ENCODE measurements at places on chromosomes 3 and 15. TPM values are rescaled to one million over a fixed set of nuclear protein-coding genes. Genes with fewer than 3 reads are reported as not detected.

DNA sequence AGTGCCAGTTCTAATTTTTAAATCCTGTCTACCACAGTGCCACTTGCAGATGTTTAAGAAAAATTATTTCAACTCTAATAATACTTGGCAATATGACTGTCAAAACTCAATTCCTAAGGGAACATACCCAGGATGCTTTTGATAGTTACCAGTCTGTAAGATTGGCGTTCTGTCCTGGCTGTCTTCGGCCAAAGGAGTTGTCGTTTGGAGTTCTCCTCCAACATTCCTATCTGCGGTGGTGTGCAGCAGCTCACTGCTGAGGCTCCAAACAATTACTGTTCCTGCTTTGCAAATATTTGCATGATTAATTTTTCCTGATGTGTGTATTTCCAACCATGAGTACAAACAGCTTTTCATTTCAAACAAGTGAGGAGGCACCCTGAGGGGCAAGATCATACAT lies 330.8 kb upstream of the DPH6 start:
- H3K27me3 ChIP-seq = no peaks in the 10 kb centered on the region
- H3K4me3 ChIP-seq = no peak overlapping the region
- H3K36me3 ChIP-seq = no peaks in the 10 kb centered on the region
- DNase-seq = no peak

GRCh38 chr15:93025625-93025982 lies 63.4 kb downstream of the RGMA start:
- H3K27ac ChIP-seq = no peak overlapping the region
- peaks cover 57% of the 10 kb centered on the region for H3K36me3 ChIP-seq
- DNase-seq = no peak
- no peaks in the 10 kb centered on the region for H3K27me3 ChIP-seq
- no peak overlapping the region for H3K4me3 ChIP-seq

DNA sequence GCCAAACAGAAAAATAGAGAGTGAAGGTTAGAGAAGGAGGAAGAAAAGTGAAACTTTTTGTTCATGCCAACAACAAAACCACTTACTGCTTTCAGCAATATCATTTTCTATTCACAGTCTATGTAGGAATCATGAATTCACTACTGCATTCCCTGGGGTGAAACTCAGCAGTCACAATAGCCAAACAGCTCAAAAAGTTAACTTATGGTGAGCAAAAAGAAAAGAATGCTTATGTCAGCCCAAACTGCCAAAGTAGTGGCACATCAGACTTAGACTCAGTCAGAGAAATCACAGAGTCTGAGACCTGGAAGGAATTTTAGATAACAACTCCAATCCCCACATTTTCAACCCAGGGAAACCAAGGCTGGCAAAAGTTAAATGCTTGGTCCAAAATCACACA lies 238.7 kb upstream of the TMCO5A start:
- H3K4me1 ChIP-seq = no peaks in the 10 kb centered on the region
- no peak overlapping the region for H3K4me3 ChIP-seq
- no peaks in the 10 kb centered on the region for H3K27me3 ChIP-seq
- no peaks in the 10 kb centered on the region for H3K36me3 ChIP-seq

DNA sequence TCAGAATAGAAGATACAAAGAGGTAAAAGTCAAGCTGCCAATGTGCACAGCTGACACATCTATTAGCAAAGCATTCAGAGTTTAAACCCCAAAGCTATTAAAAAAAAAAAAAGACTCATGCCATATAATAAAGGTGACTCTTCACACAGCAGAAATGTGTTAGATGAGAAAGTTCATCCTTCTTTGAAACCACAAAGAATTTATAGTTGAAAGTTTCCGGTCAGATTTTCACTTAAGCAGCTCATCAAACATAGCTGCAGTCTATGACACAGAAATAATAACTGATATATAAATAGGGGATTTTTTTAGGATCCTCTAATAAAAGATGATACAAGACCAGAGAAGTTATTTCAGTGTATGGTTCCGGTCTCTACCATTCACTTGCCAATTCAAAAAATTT lies 76.6 kb downstream of the WWTR1 start:
- no peak overlapping the region for H3K4me3 ChIP-seq
- H3K4me1 ChIP-seq = peaks cover 45% of the 10 kb centered on the region
- no peaks in the 10 kb centered on the region for H3K27me3 ChIP-seq

- H3K36me3 ChIP-seq = peaks cover 18% of the 10 kb centered on the region
- H3K4me3 ChIP-seq = no peak overlapping the region
- peaks cover 3% of the 10 kb centered on the region for H3K4me1 ChIP-seq
- DNase-seq = no peak
Observed at GRCh38 chr15:48479751-48480150, 148.5 kb downstream of the DUT start.

- H3K36me3 ChIP-seq = no peaks in the 10 kb centered on the region
- no peaks in the 10 kb centered on the region for H3K4me1 ChIP-seq
- no peaks in the 10 kb centered on the region for H3K27me3 ChIP-seq
- H3K27ac ChIP-seq = no peak overlapping the region
- H3K4me3 ChIP-seq = no peak overlapping the region
- DNase-seq = peak; percentile 31
Observed at GRCh38 chr3:146912241-146913015, 307.3 kb upstream of the PLSCR5 start.

DNA sequence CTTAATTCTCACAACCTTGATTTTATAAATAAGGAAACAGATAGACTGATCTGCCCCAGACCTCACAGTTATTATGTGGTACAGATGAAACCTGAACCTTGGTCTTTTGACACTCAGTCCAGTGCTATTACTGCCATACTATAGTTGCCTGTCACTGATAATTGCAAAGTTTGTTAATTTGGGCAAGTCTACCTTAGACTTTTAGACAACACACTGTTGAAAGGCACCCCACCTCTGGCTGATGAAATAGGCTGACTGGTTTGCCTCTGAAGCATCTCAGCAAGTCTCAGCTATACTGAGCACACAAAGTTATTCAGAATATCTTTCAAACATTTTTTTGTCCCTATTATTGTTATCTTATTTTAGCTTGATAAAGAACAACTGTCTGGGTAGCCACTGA lies 53.1 kb upstream of the MAP4 start:
- no peak for DNase-seq
- peaks cover 7% of the 10 kb centered on the region for H3K4me1 ChIP-seq
- no peaks in the 10 kb centered on the region for H3K27me3 ChIP-seq

DNA sequence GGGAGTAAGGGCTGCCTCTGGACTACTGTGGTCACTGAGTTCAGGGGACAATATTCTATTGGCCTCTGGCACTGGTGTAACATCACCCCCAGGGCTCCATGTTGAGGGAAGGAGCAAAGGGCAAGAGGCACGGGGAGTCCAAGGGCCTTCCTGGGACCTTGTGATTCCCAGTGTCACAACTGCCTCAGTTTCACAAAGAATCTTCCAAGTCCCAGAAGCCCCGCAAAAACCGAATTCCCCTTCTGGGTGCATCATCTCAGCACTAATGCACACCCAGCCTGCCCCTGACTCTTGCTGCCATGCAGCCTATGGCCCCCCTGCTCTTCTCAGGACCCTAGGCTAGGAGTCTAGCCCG lies 5.5 kb downstream of the AMOTL2 start:
- H3K27me3 ChIP-seq = no peaks in the 10 kb centered on the region
- peaks cover 89% of the 10 kb centered on the region for H3K4me1 ChIP-seq
- H3K36me3 ChIP-seq = peaks cover 85% of the 10 kb centered on the region
- H3K27ac ChIP-seq = peak overlapping the region; percentile 69

DNA sequence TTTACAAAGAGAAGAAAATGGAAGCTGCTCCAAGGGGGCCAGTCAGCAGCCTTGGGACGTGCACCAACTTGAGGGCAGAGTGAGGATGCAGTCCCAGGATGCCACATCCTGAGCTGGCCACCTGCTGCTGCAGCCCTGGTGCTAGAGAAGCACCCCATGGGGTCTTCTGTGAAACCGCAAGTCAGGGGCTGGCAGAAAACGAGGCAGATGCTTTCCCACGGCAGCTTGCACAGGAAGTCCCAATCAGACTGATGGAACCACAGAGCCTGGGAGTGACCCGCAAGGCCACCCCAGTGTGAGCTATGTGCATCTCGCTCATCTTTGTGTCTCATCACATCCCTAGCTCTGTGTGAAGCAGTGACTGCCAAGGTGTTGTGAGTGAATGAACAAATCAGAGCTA lies 76.5 kb downstream of the NUP210 start:
- DNase-seq = no peak
- no peak overlapping the region for H3K27ac ChIP-seq
- no peak overlapping the region for H3K4me3 ChIP-seq
- peaks cover 7% of the 10 kb centered on the region for H3K36me3 ChIP-seq
- H3K4me1 ChIP-seq = peaks cover 30% of the 10 kb centered on the region

DNA sequence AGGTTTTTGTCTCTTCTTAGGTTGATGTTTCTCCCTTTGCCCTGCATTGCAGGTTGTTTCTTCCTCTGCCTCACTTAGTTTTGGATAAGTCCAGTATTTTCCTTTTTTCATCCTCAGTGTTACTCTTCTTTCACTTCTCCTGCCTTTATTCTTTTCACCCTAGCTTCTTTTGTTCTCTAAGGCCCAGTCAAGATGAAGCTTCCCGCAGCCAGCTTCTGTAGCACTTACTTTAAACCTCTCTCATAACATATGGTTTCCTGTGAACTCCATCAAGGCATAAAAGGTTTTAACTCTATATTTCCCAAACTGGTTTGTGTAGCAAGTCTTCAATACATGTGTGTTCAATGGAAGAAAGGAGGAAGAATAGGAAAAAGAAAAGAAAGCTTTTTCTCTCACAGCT lies 54.1 kb downstream of the TP63 start:
- no peaks in the 10 kb centered on the region for H3K4me1 ChIP-seq
- H3K4me3 ChIP-seq = no peak overlapping the region
- no peak for DNase-seq
- no peak overlapping the region for H3K27ac ChIP-seq
- H3K27me3 ChIP-seq = no peaks in the 10 kb centered on the region

DNA sequence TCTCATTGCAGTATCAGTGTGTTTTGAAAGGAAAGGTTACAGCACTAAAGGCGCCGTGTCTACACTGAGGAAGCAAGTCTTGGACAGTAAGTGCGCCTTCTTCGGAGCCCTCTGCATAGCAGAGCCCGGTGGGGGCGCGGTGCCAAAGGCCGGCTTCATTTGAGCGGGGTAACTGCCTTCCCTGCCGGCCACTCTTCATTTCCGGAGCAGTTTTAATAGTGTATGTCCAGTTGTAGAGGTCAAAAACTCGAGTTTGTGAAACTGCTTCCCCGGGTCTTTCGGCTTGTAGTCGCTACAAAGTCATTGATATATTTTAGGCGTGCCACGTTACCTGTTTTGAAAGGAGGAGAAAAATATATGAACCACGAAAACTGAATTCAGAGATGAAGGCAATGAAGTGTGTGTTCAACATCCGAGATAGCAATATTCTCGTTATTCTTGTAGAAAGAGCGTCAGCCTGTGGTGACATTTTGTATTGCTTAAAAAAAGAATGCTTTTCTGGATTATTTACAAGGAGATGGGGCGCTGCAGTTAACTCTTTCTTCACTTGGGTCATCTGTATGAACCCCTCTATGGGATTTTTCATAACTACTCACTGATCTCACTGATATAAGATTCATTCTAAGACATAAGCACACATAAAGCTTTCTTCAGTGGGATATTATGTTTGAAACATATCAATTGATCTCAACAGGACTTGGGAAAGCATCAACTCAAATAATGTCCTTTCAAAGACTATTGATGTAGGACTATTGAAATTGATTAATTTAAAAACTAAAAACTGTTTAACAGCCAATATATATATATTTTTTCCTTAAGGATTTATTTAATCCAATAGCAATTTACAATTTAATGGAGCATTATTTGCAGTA lies 3.0 kb downstream of the ALCAM start:
- H3K27me3 ChIP-seq = peaks cover 31% of the 10 kb centered on the region
- H3K36me3 ChIP-seq = no peaks in the 10 kb centered on the region
- H3K4me3 ChIP-seq = peak overlapping the region; percentile 80
- H3K27ac ChIP-seq = peak overlapping the region; percentile 57
- peak; percentile 77 for DNase-seq

GRCh38 chr3:169813278-169813677 lies 574 bp upstream of the LRRC34 start:
- H3K4me3 ChIP-seq = peak overlapping the region; percentile 0
- peaks cover 12% of the 10 kb centered on the region for H3K4me1 ChIP-seq
- no peak for DNase-seq
- no peaks in the 10 kb centered on the region for H3K27me3 ChIP-seq
- no peaks in the 10 kb centered on the region for H3K36me3 ChIP-seq

DNA sequence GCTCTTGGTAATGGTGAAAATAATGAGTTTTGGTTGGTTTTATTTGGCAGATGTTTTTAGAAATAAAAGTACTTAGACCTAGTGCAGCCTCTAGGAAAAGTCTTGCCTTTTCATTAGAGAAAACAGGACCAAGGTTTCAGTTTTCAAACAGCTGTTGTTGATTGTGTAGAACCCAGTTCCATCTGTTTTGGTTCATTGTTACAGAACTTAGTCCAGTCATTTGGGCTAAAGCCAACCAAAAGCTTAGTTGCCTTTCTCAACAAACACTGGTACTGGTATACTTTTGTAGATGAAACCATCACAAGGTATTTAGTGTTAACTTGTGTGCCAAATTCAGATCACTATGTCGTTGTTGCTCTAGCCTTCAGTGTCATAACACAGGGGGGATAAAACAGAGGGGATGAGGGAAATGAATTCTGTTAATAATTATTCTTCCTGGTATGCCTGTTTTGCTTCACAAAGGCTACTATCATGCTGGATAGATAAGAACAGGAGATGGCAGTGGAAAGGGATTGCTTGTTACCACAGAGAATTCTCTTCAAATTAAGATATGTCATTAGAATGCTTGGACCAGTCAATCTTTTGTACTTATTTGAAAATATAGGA lies 12.6 kb upstream of the APH1B start:
- peak overlapping the region; percentile 45 for H3K27ac ChIP-seq
- peak; percentile 76 for DNase-seq
- H3K36me3 ChIP-seq = peaks cover 4% of the 10 kb centered on the region
- no peaks in the 10 kb centered on the region for H3K4me1 ChIP-seq

DNA sequence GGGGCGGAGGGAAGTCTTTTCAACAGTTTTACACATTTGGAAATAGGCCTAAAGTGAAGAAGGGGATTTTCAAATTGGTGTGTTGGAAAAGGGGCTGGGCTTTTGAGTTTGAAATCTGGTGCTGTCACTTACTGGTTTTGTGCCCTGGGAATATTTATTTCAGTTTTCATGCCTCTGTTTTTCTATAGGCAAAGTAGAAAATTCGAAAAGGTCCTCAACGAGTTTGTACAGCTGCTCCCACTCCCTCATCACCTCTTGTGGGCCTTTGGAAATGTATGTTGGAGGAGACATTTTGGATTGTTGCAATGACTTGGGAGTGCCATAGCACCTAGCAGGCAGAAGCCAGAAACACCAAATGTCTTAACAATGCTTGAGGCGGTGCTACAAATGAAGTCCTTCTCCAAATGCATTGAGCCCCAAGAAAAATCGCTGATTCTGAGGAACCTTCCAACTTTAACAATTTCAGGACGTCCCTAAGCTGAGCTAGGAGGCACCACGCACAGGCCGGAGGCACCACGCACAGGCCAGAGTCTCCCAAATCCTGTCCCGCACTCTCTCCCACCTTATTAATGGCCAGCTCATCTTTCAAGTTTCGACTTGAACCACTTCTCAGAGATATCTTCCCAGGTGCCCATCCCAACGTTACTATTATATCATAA lies 639 bp upstream of the POLR2M start:
- H3K4me3 ChIP-seq = peak overlapping the region; percentile 65
- peak overlapping the region; percentile 95 for H3K27ac ChIP-seq
- DNase-seq = peak; percentile 15
- H3K27me3 ChIP-seq = peaks cover 2% of the 10 kb centered on the region
- H3K36me3 ChIP-seq = peaks cover 14% of the 10 kb centered on the region

GRCh38 chr3:70729845-70730244 lies 417.4 kb upstream of the MDFIC2 start:
- no peak overlapping the region for H3K27ac ChIP-seq
- no peaks in the 10 kb centered on the region for H3K36me3 ChIP-seq
- DNase-seq = peak; percentile 13

Gene VWA5B2
- polyA plus RNA-seq = 0.69 TPM

Gene PTH1R
- polyA plus RNA-seq = 26.8 TPM

Gene SSUH2
- polyA plus RNA-seq = 2.2 TPM

Gene AMIGO3
- polyA plus RNA-seq = 1.6 TPM

Gene PLS1
- 0.99 TPM for polyA plus RNA-seq

Gene CPEB1
- polyA plus RNA-seq = 1.1 TPM

Gene RPUSD3
- polyA plus RNA-seq = 25.1 TPM

Gene SLC2A2
- 0.05 TPM for polyA plus RNA-seq

Gene FBXW12
- 0.27 TPM for polyA plus RNA-seq

Gene CERS3
- polyA plus RNA-seq = 2.3 TPM

Measured in muscle of leg (tissue), 16 donors.